Stimulated activated CD4-positive, alpha-beta T cell treated with anti-CD3 and anti-CD28 coated beads, TNF-alpha, amount 100 ng/mL, for 1 hour (primary cell): ENCODE measurements at places on chromosomes 3 and 15.

DNA sequence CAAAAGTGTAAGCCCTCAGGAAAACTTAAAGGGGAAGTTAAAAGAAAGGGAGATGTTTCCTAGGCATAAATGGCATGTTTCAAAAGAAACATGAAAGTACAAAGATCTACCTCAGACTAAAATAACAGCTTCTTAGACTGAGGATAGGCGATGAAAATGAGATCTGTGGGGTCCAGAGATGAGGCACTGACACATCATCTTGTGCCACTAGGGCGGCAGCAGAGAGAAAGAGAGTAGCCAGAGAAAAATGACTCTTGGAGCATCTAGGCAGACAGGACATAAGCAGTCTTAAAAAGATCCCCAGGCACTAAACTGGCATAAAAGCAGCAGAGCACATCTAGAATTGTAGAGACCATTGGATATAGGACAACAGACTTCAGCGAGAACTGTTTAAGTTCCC, 42.5 kb upstream of the RFX7 start:
- no peak for DNase-seq

DNA sequence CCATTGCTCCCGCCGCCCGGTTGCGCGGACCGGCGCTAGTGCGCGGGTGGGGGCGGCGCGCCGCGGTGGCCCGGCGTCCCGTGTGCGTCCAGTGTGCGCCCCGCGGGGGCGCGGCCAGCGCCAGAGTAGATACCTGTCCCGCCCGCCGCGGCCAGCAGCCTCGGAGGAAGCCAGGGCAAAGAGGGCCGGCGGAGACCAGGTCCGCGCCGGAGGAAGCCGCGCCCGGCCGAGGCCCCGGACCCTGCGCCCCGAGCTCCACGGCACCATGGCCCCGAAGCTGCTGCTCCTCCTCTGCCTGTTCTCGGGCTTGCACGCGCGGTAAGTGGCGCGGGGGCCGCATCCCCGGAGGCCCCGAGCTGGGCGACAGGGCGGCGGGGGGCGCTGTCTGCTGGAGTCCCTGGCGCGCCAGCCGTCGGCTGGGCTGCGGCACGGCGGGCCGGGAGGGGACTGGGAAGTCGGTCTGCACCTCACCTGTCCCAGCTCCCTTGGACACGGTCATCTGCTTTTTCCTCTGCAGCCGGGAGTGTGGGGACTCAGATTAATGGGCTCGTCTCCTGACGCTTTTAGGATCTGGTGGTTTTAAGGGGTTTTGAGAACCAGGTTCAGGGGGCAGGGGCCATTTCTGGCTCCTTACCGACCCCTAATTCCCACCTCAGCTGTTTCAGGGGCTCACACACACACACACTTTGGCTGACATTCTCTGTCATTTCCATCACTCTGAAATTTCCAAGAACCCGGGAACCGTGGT, 464 bp downstream of the GABRG3 start:
- DNase-seq = no peak

DNA sequence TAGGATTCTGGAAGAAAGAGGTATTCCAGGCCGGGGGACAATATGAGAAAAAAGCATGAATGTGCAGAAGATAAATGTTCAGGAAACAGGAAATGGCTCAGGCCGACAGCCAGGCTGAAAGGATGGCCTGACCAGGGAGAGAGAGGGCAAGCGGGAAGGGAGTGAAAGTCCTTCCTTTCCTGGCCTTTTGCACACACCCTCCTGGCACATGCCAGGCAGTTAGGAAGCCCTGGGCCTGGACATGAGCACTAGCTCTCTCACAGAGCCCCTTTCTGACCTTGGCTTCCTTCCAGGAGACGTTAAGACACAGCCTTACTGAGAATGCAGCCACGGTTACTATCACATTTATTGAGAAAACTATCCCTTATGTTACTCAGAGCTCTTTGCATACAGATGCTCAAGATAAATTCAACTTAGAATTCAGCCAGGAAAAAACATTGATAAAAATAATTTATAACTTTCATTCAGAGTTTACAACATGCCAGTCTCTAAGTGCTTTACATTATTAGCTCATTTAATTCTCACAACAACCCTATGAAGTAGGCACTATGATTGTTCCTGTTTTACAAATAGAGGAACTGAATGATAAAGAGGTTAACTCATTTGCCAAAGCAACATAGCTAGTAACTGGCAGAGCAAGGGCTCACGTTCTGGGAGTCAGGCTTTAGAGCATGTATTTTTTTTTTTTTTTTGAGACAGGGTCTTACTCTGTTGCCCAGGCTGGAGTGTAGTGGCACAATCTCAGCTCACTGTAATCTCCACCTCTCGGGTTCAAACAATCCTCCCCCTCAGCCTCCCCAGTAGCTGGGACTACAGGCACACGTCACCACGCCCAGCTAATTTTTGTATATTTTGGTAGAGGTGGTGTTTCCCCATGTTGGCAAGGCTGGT, 39.4 kb upstream of the SMAD3 start:
- DNase-seq = no peak

- no peak for DNase-seq
Measured at GRCh38 chr3:141603473-141604035, 116.7 kb downstream of the RASA2 start.

GRCh38 chr3:47622671-47623461, 44.2 kb upstream of the CSPG5 start:
- no peak for DNase-seq

DNA sequence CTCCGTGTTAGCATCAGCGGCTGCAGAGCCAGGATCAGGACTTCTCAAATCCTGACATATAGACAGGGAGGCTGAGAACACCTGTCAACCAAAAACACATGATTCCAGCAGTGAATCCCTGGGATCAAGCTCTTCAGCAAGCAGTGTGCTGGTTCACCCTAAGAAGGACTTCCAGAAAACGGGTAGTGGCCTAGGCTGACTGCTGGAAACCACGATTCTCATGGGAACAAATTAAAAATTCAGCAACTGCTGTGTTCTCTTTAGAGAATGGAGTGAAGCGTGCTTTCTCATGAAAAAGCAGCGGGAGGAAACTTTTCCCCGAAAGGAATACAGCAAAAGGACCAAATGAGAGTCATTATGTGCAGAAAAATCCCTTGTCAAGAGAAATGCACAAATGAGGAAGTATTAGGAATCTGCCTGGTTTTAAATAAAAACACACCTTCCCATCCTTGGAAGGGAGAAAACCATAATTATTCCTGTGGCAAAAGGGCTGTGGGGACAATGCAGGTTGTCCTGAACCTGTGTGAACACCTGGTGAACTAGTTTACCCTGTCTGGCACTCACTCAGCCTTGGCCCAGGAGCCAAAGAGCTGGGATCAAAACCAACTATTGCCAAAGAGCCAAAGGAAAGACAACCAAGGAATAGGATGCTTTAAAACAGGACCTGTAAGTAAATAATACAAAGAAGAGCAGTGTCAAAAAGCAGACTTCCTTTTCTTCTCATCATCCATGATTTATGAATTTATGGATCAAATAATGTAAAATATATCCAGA, 13.4 kb downstream of the IL12A start:
- DNase-seq = no peak

DNA sequence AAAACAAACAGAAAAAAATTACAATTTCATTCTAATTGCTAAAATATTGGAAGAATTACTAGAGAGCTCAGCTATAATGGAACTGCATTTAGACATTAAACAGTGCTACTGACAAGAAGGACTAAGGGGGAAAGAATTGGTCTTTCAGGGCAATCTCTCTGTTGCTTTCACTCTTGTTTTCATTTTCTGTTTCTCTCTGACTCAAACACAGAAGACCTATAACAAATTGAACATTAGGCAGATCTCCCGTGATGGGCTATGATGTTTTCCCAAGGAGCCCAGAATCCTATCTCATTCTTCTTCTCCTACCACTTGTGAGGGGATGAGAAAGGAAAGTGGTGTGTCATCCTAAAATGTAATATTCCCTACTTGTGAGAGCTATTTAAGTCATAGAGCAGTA, 358.0 kb upstream of the TGFBR2 start:
- no peak for DNase-seq

DNA sequence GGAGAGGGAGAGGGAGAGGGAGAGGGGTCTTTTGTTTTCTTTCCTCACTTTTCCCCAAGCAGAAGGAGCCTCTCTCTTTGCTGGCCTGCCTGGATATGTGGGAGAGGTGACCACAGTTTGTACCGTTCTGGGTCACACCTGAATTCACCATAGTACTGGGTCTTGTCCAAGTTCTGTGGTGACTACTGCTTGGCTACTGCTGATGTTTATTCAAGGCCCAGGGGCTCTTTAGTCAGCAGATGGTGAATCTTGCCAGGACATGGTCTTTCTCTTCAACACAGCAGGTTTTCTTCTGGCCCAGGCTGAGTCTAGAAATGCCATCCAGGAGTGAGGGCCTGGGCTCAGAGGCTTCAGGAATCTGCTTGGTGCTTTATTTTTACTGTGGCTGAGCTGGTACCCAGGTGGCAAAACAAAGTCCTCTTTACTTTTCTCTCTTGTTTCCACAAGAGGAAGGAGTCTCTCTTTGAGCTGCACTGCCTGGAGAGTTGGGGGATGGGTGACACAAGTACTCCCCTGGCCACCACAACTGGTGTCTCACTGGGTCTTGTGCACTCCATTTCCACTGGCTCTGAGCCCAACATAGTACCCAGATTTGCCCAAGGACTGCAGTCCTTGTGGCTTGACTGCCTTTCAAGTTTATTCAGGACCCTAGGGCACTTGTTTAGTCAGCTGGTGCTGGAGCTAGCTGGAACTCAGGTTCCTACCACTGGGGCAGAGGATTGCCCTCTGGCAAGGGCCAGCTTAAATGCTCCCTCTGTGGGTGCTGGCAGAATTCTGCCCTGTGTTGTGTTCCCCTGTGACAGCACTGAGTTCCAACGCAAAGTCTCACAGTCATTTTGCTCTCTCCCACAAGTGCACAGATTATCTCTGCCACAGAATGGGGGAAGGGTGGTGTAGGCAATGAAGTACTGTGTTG, 16.8 kb upstream of the CCNDBP1 start:
- no peak for DNase-seq

GRCh38 chr15:78810362-78811123, 721 bp downstream of the ADAMTS7 start:
- DNase-seq = no peak

DNA sequence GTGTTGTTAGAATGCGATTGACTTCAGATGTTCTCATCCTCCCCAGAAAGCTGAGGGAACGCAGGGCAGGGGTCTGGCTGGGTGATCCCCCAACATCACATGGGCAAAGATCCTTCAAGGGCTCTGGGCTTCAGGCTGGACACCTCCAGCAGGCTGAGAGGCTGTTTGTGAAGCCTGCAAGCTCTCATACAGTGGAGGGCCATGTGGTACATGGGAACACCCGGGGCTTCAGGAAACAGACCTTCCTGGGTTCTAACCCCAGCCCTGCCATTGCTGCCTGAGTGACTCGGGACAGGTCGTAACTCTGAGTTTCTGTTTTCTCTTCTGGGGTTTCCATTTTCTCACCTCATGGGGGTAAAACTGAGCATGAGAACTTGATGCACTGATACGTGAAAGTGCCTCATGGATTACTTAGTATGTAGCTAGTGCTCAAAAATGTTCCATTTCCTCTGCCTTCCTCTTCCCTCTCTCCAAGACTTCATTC, 81.2 kb downstream of the TLE3 start:
- DNase-seq = no peak

DNA sequence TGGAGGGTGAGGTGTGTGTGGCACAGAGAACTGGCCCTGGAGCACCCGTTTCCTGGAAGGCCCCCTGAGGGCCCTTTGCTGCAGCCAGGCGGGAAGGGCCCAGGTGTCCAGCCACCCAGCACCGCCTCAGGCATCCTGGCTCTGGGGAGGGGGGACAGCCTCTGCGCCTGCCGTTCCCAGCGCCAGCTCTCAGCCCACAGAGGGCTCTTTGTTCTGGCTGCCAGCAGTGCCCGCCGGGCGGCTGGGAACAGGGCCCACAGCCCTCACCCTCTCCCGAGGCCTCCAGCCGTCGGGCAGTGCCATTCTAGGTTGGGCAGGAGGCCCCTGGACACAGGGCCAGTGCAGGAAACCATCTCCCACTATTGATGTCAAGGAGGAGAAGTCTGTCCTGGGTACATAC, 8.3 kb downstream of the SLC38A3 start:
- DNase-seq = no peak

- no peak for DNase-seq
Measured at GRCh38 chr15:34941831-34942230, 27.7 kb downstream of the AQR start.

DNA sequence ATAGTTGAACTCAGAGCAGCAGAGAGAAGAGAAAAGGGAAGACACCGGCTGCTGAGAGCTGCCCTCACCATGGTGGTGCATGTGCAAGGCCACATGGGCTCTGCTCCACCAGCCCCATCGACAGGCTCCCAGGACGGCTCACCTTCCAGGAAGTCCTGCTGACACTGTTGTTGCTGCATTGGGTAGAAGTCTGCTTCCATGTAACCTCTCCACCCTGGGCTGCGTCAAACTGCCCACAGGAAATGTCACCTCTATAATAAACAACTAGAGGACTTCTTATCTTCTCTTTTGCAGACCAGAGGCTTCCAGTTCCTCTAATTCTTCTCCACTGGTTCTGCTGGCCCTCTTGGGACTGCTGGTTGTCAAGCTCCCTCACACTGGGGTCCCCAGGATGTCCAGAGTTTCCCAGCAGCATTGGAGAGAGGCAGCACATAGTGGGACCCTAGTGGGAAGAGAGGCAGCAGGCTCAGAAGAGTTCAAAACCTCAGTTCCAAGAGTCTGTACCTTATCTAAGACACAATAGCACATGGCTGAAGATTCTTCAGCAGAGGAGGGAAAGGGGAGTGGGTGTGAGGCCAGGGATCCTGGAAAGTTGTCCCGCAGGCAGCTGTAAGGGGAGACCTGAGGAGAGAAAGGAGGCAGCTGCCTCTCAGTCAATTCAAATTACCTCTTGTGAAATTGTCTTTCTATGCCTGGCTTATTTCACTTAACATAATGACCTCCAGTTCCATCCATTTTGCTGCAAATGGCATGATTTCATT, 5.8 kb upstream of the CCR3 start:
- DNase-seq = no peak

DNA sequence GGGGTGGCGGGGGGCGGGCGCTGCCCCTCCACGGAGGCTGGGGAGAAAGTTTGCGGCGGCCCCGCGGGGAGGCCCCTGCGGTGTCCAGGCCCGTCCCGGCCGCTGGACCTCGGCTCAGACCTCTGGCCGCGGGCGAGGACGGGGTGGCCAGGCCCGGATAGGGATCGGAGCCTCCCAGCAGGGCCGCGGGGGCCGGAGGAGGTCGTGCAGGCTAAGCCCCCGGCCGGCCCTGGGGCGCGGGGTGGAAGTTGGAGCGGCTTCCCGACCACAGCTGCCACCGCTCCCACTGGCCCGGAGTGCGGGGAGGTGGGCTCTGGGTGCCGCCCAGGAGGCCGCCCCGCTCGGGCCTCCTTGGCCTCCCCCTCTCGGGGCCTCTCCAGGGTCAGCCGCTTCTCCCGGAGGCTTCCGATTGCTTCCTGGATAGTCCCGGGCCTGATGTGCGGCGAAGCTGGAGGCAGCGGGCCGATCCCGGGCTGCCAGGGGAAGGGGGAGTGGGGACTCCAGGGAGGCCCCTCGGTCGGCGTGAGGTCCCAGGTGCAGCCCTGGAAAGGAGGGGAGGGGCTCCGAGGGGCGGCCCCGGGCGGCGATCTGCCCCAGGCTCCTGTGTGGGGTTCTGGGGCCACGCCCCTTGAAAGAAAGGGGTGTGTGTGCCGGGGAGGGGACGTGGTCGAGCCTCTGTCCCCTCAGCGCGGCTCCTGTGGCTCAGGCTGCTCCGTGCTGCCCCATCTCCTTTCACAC, 907 bp downstream of the PLXNA1 start:
- DNase-seq = no peak
